ENCODE measurements at places on chromosomes 1 and 21. TPM values are rescaled to one million over a fixed set of nuclear protein-coding genes. Genes with fewer than 3 reads are reported as not detected.

- DNase-seq: no peak
Observed at GRCh38 chr1:178232949-178233348, 139.0 kb downstream of the RASAL2 start.

DNA sequence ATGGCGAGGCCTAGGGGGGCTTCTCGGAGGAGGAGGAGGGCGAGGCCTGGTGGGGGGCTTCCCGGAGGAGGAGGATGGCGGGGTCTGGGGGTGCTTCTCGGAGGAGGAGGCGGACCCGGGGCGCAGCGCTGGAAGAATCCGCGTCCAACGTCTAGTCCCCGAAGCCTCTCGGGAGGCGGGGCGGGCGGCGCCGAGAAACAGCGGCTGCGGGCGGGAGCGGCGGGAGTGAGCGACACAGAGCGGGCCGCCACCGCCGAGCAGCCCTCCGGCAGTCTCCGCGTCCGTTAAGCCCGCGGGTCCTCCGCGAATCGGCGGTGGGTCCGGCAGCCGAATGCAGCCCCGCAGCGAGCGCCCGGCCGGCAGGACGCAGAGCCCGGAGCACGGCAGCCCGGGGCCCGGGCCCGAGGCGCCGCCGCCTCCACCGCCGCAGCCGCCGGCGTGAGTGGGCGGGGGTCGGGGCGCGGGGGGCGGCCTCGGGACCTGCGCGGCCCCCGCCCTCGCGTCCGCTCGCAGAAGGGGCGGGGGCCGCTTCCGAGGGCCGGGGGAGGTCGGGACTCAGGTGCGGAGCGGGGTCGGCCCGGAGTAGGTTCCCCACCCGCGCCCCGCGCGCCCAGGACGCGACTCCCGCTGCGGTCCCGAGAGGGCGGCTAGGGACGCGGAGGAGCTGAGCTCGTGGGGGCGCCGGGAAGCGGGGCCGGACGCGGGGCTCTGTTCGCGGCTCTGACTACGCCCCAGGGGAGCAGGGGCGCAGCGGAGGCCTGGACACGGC is at the start of gene KLHL17:
Gene KLHL17, plus strand, starts transcription at position 222 of the 769 bp plus-strand sequence. Its CDS starts 110 bp downstream, at position 332.
- DNase-seq: peak; percentile 52

Gene IL23R
- total RNA-seq: not detected

DNA sequence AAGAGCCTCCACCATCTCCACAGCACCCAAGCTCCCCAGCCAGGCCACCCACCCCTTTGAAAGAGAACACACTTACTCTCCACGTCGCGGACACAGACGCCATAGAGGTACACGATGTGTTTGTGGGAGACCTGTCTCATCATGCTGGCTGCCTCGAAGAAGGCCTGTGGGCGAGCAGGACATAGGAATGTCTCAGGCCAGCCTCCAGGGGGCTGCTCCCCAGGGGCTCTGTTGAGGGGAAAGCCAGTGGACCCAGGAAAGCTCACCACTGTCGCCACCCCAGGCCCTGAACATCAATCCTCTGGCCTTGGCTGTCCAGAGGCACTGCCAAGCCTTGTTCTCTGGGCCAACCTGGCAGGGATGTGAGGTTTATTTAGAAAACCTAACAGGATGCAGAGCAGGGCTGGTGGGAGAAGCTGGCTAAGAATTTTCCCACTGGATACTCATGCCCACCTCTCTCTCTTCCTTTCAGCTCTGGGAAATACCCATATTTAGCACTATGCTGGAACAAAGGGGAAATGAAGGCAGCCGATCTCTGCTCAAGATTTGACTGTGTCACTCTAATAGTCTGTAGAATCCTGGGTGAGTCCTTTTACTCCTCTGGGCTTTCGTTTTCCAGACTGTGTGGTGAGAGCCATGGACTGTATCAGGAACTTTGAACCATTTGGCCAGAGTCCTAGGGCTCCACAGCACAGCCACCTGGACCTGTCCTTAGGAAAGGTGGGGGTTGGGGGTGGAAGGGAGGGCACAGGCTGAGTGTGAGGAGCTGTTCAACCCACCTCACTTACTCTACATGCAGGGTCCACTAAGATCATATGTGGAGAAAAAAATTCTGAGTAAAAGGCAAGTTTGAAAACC is 101.9 kb downstream of the RAVER2 start:
- DNase-seq: no peak

Gene SELENBP1
- 56.2 TPM for total RNA-seq

DNA sequence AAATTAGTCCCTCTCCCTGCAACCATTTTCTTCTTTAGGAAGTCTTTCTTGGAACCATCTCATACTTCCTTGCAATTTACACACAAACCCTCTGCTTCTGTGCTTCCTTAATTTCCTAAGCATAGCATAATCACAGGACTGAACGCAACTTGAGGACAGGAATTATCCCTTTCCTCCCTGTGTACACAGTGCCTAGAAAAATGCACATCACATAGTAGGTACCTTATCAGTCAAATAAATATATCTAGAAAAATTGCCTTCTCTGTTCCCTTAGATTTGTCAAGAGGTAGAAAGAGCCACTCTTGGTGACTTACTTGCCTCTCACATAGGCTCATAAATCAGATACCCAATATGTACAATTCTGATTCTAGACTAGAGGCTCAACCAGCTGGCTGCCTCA is 4.9 kb downstream of the ASPM start:
- DNase-seq: no peak

DNA sequence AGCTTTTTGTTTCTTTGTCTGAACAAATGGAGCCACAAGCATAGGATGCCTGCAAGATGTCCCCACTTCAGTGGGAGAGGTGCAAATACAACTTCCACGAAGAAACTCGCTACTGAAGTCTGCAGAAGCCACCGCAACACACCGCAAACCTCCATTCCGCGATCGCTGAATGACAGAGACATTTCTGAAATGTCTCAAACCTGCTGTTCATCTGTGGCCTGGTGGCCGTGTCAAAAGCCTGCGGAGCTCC is 1.0 kb downstream of the TP53BP2 start:
- DNase-seq: no peak

DNA sequence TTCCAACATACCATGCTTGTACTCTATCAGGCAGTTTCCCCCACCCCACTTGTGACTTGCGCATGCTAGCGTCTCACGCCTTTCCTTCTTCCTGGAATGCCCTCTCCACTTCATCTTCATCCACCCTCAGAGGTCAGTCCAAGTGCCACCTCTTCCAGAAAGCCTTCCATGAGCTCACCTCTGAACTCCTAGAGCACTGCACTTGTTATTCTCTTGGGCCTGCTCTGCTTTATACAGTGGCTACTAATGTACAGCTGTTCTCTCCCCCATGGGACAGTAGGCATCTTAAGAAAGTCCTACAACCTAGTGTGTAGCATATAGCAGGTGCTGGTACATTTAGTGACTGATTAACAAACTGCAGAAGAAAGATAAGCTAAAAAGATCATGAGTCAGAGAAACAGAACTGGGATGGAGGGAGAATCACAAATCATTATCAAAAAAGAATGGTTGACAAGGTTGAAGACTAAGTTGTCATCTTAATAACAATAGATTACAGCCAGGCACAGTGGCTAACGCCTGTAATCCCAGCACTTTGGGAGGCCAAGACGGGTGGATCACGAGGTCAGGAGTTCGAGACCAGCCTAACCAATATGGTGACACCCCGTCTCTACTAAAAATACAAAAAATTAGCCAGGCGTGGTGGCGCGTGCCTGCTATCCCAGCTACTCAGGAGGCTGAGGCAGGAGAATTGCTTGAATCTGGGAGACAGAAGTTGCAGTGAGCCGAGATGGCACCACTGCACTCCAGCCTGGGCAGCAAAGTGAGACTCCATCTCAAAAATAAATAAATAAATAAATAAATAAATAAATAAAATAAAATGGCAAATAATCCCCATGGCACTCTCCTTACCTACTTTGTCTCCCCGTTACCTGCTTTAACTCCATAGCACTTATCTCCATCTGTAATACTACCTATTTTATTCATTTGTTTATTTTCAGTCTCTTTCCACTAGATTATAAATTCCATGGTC is 16.3 kb upstream of the TSPAN1 start:
- DNase-seq: no peak

Gene KLHDC9
- 14.7 TPM for total RNA-seq

GRCh38 chr1:209207701-209208286 is 375.7 kb upstream of the CAMK1G start:
- DNase-seq: peak; percentile 59

- DNase-seq: no peak
Observed at GRCh38 chr1:243793298-243793697, 56.7 kb downstream of the AKT3 start.

Gene PRKAA2
- 8.6 TPM for total RNA-seq

- no peak for DNase-seq
Observed at GRCh38 chr1:42316292-42316691, 18.7 kb downstream of the FOXJ3 start.

Gene MROH9
- not detected for total RNA-seq

GRCh38 chr1:110084227-110085078 is 14.0 kb upstream of the ALX3 start:
- DNase-seq: no peak

Gene GSTM1
- 39.0 TPM for total RNA-seq

Gene EDN2
- total RNA-seq: not detected

GRCh38 chr1:234368320-234369032 is 4.8 kb upstream of the COA6 start:
- DNase-seq: no peak

DNA sequence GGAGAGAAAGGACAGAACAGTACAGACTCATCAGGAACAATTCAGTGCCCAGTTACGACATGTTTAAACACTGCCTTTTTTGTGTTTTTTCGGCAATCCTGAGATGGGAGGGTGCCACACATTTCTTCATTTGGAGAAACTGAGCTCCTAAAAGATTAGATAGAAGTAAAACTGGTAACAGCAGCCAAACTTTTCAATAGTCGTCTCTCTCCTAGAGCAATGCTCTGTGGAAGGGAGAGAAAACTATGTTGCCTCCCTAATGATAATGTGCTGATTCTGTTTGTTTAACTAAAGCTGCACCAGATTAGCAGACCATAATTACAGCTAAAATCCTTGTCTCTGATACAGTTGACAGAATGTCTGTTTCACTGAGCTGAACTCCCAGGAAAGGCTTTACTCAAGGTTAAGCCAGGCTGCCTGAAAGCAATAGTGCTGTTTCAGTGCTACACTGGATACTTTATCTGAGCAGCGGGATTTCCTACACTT is 76.2 kb upstream of the CXADR start:
- DNase-seq: no peak

- no peak for DNase-seq
Observed at GRCh38 chr21:46317710-46318463, 5.8 kb downstream of the C21orf58 start.
